ENCODE measurements at places on chromosomes 6 and 20. TPM values are rescaled to one million over a fixed set of nuclear protein-coding genes. Genes with fewer than 3 reads are reported as not detected.

- DNase-seq = no peak
- H3K27ac ChIP-seq = no peak overlapping the region
- H3K4me1 ChIP-seq = no peaks in the 10 kb centered on the region
- H3K4me3 ChIP-seq = no peak overlapping the region
Measured at GRCh38 chr6:31607317-31607716, 7.7 kb upstream of the AIF1 start.

DNA sequence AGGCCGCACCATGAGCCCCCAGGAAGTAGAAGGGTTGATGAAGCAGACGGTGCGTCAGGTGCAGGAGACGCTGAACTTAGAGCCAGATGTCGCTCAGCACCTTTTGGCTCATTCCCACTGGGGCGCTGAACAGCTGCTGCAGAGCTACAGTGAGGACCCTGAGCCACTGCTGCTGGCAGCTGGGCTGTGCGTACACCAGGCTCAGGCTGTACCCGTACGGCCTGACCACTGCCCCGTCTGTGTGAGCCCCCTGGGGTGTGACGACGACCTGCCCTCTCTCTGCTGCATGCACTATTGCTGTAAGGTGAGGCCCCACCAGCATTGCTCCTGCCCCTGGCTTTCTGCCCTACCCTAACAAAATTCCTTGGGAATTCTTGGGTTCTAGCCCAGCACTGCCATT is 13.1 kb downstream of the DNPH1 start:
- no peak overlapping the region for H3K27ac ChIP-seq
- no peaks in the 10 kb centered on the region for H3K27me3 ChIP-seq
- DNase-seq = no peak
- H3K4me3 ChIP-seq = no peak overlapping the region

The FAM209B gene
- not detected for total RNA-seq

GRCh38 chr6:98927534-98927933 is 20.2 kb downstream of the FBXL4 start:
- no peaks in the 10 kb centered on the region for H3K4me1 ChIP-seq
- no peaks in the 10 kb centered on the region for H3K27me3 ChIP-seq
- no peak overlapping the region for H3K27ac ChIP-seq
- DNase-seq = no peak
- no peak overlapping the region for H3K4me3 ChIP-seq

DNA sequence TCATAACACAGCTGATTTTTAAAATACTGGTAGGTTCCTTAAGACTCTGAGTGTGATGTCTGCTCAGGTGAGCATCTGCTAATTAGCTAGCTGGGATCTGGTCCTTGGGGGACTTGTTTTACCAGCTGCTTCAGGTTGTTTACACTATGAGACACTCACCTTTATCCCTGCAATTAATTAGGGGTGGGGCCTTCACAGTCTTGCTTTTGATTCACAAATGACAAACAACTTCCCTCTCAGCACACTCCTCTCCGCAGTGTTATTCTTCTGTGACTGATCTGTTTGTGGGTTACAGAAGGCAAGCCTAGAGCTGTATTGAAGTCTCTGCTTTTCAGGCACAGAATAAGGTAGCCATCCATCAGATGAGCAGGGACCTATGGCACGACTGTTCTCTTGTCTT is 62.0 kb upstream of the CD83 start:
- DNase-seq = no peak
- H3K36me3 ChIP-seq = no peaks in the 10 kb centered on the region
- H3K4me1 ChIP-seq = no peaks in the 10 kb centered on the region
- no peak overlapping the region for H3K27ac ChIP-seq
- no peaks in the 10 kb centered on the region for H3K27me3 ChIP-seq
- no peak overlapping the region for H3K4me3 ChIP-seq

GRCh38 chr6:25130518-25130917 is 148.7 kb upstream of the CARMIL1 start:
- H3K27me3 ChIP-seq = no peaks in the 10 kb centered on the region
- H3K36me3 ChIP-seq = peaks cover 8% of the 10 kb centered on the region
- H3K4me1 ChIP-seq = peaks cover 12% of the 10 kb centered on the region
- peak overlapping the region; percentile 28 for H3K27ac ChIP-seq

The RBPJL gene
- not detected for total RNA-seq

GRCh38 chr6:13412639-13413465 is 74.5 kb downstream of the GFOD1 start:
- H3K36me3 ChIP-seq = no peaks in the 10 kb centered on the region
- H3K27me3 ChIP-seq = no peaks in the 10 kb centered on the region
- H3K27ac ChIP-seq = peak overlapping the region; percentile 93
- no peak overlapping the region for H3K4me3 ChIP-seq

- peak; percentile 48 for DNase-seq
- peak overlapping the region; percentile 18 for H3K4me3 ChIP-seq
- H3K27me3 ChIP-seq = no peaks in the 10 kb centered on the region
- H3K27ac ChIP-seq = peak overlapping the region; percentile 79
Measured at GRCh38 chr6:6927521-6928361, 180.0 kb upstream of the RREB1 start.

DNA sequence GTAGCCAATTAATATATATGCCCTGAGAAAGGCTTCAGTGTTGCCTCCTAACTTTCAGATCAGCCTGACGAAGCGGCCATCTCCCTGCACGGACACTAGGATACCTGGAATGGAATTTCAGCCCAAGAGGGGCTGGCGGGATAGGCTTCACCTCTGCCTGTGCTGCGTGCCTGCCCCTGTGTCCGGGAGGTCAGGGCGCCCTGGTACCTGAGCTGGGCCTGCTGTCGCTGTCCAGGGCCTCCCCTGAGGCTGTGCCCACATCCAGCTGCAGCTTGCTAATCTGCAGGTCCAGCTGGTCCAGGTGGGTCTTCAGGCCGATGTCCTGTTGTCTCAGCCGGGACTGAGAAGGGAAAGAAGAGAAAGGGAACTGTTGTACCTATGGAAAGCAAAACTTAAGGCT is 8.6 kb downstream of the DACT2 start:
- DNase-seq = no peak
- H3K36me3 ChIP-seq = no peaks in the 10 kb centered on the region
- H3K27me3 ChIP-seq = no peaks in the 10 kb centered on the region
- H3K4me3 ChIP-seq = no peak overlapping the region
- H3K27ac ChIP-seq = no peak overlapping the region
- H3K4me1 ChIP-seq = no peaks in the 10 kb centered on the region

The HEY2 gene
- 30.1 TPM for total RNA-seq

GRCh38 chr6:34484899-34485298 is 19.0 kb downstream of the PACSIN1 start:
- DNase-seq = no peak
- H3K4me1 ChIP-seq = no peaks in the 10 kb centered on the region
- H3K36me3 ChIP-seq = no peaks in the 10 kb centered on the region

GRCh38 chr6:141700819-141701218 is 431.9 kb upstream of the GJE1 start:
- no peak overlapping the region for H3K4me3 ChIP-seq
- H3K4me1 ChIP-seq = no peaks in the 10 kb centered on the region
- H3K36me3 ChIP-seq = no peaks in the 10 kb centered on the region
- H3K27me3 ChIP-seq = no peaks in the 10 kb centered on the region
- H3K27ac ChIP-seq = no peak overlapping the region

GRCh38 chr6:106114492-106114891 is 28.4 kb downstream of the PRDM1 start:
- H3K4me3 ChIP-seq = no peak overlapping the region
- H3K4me1 ChIP-seq = no peaks in the 10 kb centered on the region
- no peak overlapping the region for H3K27ac ChIP-seq
- H3K36me3 ChIP-seq = no peaks in the 10 kb centered on the region

The ZNF343 gene
- total RNA-seq = 5.4 TPM

DNA sequence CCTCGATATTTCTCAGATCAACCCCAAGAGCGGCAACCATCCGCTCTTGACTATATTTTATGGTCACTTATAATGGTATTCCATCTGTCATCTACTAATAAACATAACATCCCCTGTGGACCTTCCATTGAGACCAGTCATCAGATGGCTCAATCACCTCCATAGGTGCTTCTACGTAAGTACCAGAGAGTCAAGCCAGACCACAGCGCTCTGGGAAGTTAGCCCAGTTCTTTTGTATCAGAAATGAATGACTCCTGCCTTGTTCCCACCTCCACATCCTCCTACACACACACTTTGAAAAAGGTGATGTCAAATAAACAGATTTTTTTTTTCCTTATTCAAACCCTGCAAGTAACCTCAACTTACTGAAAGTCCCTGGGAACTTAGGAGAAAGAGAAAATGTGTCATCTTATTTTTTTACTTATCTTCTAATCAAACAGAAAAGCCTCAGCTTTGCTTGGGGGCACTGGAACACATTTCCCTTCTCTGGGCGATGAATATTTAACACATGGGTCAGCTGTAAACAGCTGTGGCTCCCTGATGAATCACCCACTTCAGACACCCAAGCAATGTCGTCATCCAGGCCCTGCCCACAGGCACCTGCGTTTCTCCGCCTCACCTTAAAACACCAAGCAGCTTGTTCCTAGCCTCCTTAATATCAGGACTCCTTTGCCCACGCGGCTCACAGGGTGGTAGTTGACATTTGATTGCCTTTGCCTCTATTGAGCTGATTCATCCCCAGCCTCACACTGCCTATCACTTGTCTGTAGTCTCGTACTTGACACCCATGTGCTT is 121.4 kb upstream of the LY86 start:
- DNase-seq = no peak
- no peaks in the 10 kb centered on the region for H3K4me1 ChIP-seq
- no peak overlapping the region for H3K27ac ChIP-seq
- H3K4me3 ChIP-seq = no peak overlapping the region
- H3K27me3 ChIP-seq = no peaks in the 10 kb centered on the region

The RAD21L1 gene
- not detected for total RNA-seq

The FNDC1 gene
- 1.2 TPM for total RNA-seq

DNA sequence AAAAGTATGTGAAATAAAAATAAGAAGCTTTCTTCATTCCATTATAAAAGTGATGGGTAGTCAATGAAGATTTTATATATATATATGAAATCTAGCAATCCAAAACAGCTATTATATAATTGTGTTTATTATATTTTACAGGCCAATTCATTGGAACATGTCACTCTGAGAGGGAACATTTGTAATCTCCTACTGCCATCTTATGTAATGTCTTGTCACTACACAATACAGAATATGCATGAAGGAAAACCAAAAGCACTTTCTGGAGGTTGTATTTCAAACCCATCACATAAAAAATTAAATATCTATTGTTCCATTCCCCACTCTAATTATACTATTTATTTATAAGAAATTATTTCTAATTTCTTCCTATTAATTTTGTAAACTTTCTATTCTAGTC is 31.5 kb upstream of the IRAK1BP1 start:
- no peak overlapping the region for H3K4me3 ChIP-seq
- no peak for DNase-seq
- no peaks in the 10 kb centered on the region for H3K4me1 ChIP-seq
- no peaks in the 10 kb centered on the region for H3K36me3 ChIP-seq
- no peaks in the 10 kb centered on the region for H3K27me3 ChIP-seq

The SLC52A3 gene
- total RNA-seq = 2.1 TPM

DNA sequence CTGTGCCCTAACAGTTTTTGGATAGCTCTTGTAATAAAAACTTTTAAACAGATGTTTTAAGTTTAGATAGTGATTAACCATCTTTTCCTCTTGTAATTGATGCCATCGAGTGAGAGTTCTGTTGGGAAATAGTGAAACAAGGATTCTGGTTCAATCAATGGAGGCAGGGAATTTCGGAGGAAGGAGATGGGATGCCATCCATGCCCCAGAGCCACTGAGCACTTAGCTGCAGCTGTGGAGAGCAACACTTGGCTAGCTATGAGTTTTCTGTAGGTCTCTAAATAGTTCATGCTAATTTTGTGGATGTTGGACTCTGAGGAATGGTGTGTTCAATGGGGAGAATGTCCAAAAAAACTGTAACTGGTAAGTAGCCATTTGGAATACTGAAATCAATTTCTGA is 16.7 kb downstream of the CBFA2T2 start:
- H3K36me3 ChIP-seq = no peaks in the 10 kb centered on the region
- H3K27ac ChIP-seq = no peak overlapping the region
- H3K27me3 ChIP-seq = no peaks in the 10 kb centered on the region
- no peak for DNase-seq

- H3K4me1 ChIP-seq = no peaks in the 10 kb centered on the region
- H3K36me3 ChIP-seq = no peaks in the 10 kb centered on the region
- H3K27me3 ChIP-seq = no peaks in the 10 kb centered on the region
- H3K4me3 ChIP-seq = no peak overlapping the region
- no peak overlapping the region for H3K27ac ChIP-seq
- peak; percentile 42 for DNase-seq
Measured at GRCh38 chr20:21981597-21982344, 276.3 kb downstream of the PAX1 start.

GRCh38 chr20:40628877-40629276 is 60.2 kb downstream of the MAFB start:
- no peaks in the 10 kb centered on the region for H3K36me3 ChIP-seq
- H3K4me3 ChIP-seq = no peak overlapping the region
- no peak for DNase-seq
- H3K4me1 ChIP-seq = no peaks in the 10 kb centered on the region
- H3K27ac ChIP-seq = no peak overlapping the region
- H3K27me3 ChIP-seq = no peaks in the 10 kb centered on the region

DNA sequence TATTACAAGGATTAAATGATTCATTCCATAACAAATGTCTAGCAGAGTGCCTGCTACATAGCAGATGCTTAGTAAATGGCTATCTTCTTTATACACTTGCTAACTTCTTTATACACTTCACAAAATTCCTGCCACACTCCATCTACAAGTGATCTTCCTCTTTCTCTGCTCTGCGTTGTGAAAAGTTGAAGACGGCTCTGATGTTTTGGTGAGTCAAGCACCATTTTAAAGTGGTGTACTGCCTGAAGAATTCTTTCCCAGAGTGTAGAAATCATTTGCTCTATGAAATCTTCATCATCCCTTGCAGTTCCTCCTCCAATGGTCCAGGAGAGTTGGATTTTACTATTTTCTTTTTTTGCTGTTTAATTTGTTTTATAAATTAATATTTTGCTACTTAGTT is 74.9 kb downstream of the TNFAIP3 start:
- no peaks in the 10 kb centered on the region for H3K27me3 ChIP-seq
- H3K27ac ChIP-seq = no peak overlapping the region
- no peak overlapping the region for H3K4me3 ChIP-seq
- no peaks in the 10 kb centered on the region for H3K36me3 ChIP-seq
- no peak for DNase-seq
- no peaks in the 10 kb centered on the region for H3K4me1 ChIP-seq

- no peaks in the 10 kb centered on the region for H3K27me3 ChIP-seq
- peaks cover 10% of the 10 kb centered on the region for H3K4me1 ChIP-seq
- no peak for DNase-seq
- no peak overlapping the region for H3K27ac ChIP-seq
- H3K4me3 ChIP-seq = no peak overlapping the region
Measured at GRCh38 chr6:104704191-104704590, 155.5 kb downstream of the HACE1 start.

- no peak overlapping the region for H3K27ac ChIP-seq
- no peak overlapping the region for H3K4me3 ChIP-seq
- H3K36me3 ChIP-seq = no peaks in the 10 kb centered on the region
- no peaks in the 10 kb centered on the region for H3K4me1 ChIP-seq
Measured at GRCh38 chr6:95515975-95516374, 61.4 kb upstream of the MANEA start.

The STMND1 gene
- not detected for total RNA-seq

All from heart left ventricle (tissue), 16 donors.